ENCODE measurements at places on chromosomes 11 and 22. TPM values are rescaled to one million over a fixed set of nuclear protein-coding genes. Genes with fewer than 3 reads are reported as not detected.

- DNase-seq = no peak
Measured at GRCh38 chr11:89537936-89538335, 46.8 kb upstream of the NOX4 start.

DNA sequence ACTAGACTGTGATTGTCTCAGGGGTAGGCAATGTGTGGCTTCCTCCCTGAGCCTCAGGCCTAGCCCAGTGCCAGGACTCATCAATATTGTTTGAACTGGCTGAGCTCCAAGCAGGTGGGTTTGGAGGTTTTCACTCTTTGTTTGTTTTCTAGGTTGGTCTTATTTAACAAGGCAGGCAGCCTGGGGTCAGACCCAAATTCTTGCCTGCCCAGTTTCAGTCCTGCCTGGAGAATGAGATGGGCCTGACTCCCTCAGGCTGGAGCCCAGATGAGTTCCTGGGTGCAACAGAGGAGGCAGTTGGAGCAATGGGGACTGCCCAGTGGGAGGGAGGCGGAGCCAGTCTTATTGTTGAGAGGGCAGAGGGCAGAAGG, 28.3 kb upstream of the TP53I11 start:
- DNase-seq = peak; percentile 84

DNA sequence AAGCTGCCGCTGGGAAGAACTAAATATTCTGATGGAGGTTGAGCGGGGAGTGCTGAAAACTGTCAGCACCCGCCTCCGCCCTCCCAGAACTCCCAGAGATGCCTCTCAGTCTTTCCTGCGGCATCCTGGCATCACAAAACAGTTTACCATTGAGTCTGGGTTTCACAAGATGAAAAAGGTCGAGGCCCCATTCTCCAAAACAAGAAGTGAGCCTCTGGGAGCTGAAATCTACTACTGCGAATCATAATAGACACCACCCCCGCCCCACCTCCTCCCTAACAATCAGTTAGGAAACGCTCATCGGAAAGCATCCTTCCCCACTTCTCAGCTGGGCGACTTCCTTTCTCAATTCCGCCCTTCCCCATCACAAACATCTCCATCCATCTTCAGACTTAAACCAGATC, 1.0 kb downstream of the SUN2 start:
- DNase-seq = peak; percentile 54

- no peak for DNase-seq
Measured at GRCh38 chr11:28347371-28347770, 239.2 kb downstream of the METTL15 start.

The WBP2NL gene
- total RNA-seq = 12.0 TPM

GRCh38 chr11:123304828-123305466, 109.9 kb upstream of the CLMP start:
- DNase-seq = no peak

- DNase-seq = no peak
Measured at GRCh38 chr22:48651036-48651890, 1176.4 kb downstream of the BRD1 start.

The SYT13 gene
- 22.1 TPM for total RNA-seq

DNA sequence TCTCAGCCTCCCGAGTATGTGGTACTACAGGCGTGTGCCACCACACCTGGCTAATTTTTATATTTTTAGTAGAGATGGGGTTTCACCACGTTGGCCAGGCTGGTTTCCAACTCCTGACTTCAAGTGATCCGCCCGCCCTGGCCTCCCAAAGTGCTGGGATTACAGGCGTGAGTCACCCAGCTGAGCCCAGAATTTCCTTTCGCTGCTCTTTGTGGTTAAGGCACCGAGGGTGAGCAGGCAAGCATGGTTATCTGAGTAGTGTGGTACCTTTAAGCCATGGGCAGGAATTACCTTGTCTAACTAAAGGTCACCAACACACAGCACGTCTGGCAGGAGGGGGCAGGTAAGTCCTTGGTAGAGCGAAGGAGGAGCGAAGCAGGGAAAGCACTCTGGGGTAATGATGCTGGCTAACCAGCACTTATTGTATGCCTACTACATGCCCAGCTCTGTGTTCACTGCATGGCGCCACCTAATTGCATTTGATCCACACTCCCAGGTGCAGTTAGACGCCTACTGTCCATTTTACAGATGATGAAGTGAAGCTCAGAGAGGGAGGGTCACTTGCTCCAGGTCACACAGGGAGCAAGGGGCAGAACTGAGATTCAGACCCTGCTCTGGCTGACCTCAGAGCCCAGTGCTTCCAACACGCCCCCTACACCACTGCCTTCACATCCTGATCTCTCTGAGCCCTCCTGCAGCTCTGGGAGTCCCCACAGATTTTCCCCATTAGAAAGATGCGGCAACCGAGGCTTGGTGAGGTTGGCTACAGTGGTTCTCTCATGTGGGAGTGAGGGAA, 45.7 kb downstream of the TRIOBP start:
- no peak for DNase-seq

GRCh38 chr11:83542861-83543260, 256.7 kb upstream of the CCDC90B start:
- no peak for DNase-seq

The SLC22A6 gene
- not detected for total RNA-seq

The ZNF280B gene
- total RNA-seq = 0.79 TPM

GRCh38 chr22:35332278-35332677, 32.6 kb downstream of the TOM1 start:
- DNase-seq = no peak

GRCh38 chr11:103494491-103494890, 385.3 kb downstream of the DYNC2H1 start:
- no peak for DNase-seq

DNA sequence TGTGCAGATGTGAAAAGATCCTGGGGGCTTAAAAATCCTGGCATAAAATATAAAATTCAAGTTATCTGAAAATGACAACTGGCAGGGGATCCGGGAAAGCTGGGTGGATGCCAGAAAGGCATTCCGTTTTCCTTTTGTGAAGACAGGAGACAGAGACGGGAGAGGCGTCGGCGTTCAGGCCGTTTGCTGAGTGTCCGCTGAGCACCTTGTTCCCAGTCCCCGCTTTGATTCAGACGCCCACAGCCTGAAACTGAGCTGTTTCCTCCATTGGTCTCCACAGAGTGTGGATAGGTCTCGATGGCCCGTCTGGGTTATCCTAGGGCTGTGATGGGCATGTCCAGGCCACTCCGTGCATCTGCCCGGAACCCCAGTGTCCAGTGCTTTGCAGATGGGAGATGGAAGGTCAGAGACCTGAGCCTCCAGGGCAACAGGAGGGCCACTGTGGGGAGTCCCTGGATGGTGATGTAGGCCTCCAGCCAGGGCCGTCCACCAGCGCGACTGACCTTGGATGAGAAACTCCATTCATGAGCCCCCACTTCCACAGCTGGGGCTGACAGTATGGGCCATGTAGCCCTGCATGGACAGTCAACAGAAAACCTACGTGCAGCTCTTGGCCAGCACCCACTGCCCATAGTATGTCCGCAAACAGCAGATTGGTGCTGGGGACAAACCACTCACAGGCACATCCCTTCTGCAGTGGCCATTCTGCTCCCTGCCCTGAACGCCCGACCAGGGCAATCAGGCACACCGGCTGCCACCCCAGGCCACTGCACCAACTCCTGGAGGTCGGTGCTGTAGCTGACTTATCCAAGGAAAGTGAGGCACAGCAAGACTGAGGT, 11.6 kb downstream of the MRGPRF start:
- DNase-seq = peak; percentile 7

The HEPACAM gene
- 0.37 TPM for total RNA-seq

The SNX32 gene
- total RNA-seq = not detected

DNA sequence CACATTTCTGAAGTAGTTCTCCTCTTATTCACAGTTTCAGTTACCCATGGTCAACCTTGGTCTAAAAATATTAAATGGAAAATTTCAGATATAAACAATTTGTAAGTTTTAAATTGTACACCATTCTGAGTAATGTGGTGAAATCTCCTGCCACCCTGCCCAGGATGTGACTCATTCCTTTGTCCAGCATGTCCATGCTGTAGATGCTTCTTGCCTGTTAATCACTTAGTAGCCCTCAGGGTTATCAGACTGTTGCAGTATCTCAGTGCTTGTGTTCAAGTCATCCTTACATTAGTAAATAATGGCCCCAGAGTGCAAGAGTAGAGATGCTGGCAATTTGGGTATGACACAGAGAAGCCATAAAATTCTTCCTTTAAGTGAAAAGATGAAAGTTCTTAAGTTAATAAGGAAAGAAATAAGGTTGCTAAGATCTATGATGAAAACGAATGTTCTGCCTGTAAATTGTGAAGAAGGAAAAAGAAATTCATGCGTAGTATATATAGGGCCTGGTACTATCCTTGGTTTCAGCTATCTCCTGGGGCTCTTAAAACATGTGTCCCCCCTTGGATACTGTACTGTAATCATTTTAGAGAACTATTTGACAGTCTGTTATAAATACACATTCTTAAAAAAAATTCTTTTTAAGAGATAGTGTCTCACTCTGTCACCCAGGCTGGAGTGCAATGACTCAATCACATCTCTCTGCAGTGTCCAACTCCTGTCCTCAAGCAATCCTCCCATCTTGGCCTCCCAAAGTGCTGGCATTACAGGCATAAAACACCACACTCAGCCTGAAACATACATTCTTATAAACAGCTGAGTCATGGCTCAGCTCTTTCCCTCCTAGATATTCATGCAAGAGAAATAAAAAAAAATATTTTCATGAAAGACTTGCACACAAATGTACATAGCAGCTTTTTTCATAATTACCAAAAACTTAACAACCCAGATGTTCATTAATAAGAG, 31.3 kb downstream of the MTNR1B start:
- no peak for DNase-seq
